ENCODE measurements at places on chromosomes 2 and 18. TPM values are rescaled to one million over a fixed set of nuclear protein-coding genes. Genes with fewer than 3 reads are reported as not detected.

The ERMN gene
- not detected for total RNA-seq

The C2orf15 gene
- not detected for total RNA-seq

The HOXD13 gene
- not detected for total RNA-seq

The USP34 gene
- total RNA-seq, result 104 TPM

The SLC14A1 gene
- total RNA-seq, result not detected

The SRBD1 gene
- 11.2 TPM for total RNA-seq

Data from chondrocyte (in vitro differentiated cells).